ENCODE measurements at places on chromosomes 7 and 10.

- no peak for DNase-seq
These were observed 39.7 kb downstream of the OAT start for GRCh38 chr10:124378881-124379471.

- no peak for DNase-seq
These were observed 817 bp upstream of the DNAJB6 start for GRCh38 chr7:157335991-157336382.

- DNase-seq: no peak
These were observed 687 bp upstream of the ARMC3 start for GRCh38 chr10:22927166-22927565.

DNA sequence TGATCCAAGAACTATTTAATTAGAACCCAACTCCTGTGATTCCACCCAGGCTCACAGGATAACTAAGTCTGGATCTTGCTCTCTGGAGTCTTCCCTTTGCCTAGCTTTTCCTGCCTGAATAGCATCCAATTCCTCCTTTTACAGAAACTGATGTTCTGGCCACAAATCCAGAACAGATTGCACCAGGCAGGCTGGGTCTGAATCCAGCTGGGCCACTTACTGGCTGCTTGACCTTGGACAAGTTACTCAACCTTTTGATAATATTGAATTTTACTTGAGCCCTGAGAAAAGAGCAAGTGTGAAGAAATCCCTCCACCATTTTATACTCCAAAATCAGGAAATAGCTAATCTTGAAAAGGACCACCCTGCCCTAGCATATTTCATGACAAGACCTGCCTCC, 55.5 kb upstream of the SLC35G1 start:
- no peak for DNase-seq

DNA sequence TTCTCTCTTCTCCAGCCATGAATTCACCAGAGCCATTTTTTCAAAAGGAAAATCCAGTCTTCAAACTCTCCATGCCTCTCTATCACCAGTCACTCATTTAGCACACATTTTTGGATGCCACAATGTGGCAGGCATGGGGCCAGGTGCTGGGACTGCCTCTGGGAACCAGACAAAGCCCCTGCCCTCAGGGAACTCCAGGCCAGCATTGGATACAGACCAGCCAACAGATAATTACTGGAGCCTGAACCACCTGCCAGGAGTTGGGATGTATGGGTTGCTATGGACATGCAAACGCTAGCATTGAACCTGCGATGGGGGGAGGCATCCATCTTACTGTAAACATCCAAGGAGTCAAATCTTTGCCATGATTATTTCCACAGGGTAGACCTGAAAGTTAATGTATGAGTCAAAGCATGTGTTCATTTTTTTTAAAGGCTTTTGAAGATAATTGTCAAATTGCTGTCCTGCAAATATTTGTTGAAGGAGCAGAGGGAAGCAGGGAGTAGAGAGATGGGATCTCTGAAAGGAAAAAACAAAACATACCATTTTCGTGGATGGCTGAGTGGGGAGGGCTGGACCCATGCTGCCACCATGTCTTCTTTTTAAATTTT, 43.2 kb downstream of the SRRM3 start:
- no peak for DNase-seq

DNA sequence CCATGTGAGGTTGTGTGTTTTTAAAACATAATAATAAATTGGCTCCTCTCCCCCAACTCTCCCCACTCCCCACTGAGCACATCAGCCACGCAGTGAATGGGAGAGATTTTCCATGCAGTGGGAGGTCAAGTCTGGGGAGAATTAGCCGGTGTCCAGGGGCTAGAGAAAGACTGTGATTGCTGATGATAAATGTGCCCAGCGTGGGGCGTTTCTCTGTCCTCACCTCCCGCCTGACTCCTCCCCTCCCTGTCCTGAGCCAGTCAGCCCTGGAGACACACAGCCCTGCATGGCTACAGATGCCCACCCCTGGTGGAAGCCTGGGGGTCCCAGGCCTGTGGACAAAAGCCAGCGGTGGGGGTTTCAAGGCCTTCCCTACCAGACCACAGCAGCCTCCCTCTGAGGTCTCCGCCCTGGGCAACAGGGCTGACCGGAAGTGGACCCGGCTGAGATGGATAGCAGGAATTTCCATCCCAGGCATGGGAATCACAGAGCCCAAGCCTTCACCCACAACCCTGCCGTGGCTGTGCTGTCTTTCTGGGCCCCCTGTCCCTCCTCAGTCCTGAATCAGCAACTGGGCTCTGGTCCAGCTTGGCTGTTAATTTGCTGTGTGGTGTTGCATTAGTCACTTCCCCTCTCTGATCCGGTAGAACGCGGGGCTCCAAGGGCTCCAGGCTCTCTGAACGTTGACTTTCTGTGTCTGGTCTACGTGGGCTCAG, 46.8 kb upstream of the SLC29A3 start:
- no peak for DNase-seq

GRCh38 chr7:98753989-98754479, 115.8 kb downstream of the TMEM130 start:
- DNase-seq: no peak

- no peak for DNase-seq
These were observed 487.6 kb upstream of the ZMIZ1 start for GRCh38 chr10:78581133-78581694.

DNA sequence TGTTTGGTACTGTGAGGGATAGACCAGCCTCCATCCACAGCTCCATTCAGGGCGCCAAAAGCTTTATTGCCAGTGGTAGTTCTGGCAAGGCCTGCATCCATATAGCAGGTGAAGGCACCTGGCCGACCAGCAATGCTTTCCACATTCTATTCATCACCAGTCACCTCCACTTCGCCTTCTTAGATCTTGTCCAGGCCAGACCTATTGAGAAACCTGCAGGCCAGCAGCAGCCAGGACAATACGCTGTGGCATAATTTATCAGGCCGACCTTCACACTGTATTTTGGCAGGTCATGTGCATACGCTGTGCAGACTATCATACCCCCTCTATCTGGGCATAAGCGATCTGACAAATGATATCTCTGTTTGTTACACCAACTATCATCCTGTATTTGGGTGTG, 15.2 kb upstream of the KNDC1 start:
- DNase-seq: no peak

GRCh38 chr7:28410628-28411531, 1.4 kb upstream of the CREB5 start:
- DNase-seq: peak; percentile 16

DNA sequence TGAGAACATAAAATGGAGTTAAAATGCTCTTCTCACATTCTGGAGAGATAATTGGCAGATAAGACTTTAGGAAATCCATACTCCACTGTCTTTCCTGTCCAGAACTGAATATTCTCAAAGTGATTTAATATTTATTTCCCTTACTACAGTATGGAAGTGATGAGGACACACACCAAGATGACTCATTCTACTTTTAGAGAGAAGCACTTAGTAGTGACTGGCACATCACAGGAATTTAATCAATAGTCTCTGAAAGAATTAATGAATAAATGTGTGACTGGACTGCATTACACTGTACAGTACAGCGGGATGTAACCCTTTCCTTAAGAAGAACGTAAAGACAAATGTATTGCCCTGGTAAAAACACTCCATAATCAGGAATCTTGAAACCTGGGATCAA, 116.7 kb downstream of the SEMA3E start:
- DNase-seq: no peak

DNA sequence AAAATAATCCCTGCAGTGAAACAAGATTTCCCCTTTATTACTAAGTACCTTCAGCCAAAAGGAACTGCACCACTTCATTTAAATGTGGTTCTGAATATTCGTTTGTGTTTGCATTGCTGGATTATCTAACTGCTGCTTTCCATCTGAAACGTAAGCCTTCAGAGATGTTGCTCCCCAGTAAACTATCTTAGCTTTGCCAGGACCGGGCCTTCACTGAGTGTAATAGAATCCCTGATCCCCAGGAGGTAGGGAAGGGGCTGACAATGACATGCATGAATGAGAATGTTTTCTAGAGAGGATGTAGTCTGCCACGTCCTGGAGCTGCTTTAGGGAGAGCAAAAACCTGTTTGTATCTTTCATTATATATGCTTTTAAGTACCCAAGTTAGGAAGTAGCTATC, 19.5 kb upstream of the INSYN2A start:
- no peak for DNase-seq

DNA sequence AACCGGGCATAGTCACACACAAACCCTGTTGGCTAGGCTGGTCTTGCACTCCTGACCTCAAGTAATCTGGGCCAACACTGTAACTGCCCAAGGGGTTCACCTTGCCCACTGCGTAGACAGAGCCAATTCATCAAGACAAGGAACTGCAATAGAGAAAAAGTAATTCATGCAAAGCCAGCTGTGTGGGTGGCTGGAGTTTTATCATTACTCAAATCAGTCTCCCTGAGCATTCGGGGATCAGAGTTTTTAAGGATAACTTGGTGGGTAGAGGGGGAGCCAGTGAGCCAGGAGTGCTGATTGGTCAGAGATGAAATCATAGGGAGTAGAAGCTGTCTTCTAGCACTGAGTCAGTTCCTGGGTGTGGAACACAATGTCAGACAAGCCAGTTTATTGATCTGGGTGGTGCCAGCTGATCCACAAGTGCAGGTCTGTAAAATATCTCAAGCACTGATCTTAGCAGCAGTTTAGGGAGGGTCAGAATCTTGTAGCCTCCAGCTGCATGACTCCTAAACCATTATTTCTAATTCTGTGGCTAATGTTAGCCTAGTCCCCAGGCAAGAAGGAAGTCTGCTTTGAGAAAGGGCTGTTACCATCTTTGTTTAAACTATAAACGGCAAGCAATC, 15.6 kb upstream of the FXYD4 start:
- DNase-seq: no peak

DNA sequence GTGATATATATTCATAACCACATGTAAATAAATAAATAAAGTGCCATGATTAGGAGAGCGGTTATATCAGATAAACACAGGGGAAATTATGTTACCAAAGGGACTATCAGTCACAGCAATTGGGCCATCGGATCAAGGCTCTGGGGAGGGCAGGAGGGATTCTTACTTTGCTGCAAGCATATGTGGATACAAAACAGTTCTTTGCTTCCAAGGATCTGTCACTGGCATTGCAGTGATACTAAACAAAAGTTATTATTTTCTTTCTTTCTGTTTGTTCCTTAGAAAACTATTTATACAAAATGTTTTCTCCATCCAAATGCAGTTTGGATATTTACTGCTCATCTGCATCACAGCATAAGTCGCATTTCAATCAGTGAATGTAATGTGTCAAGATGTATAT, 188.4 kb upstream of the MGMT start:
- no peak for DNase-seq

All from memory B cell (primary cell).